NCI-H1436 treated with DMSO at 0.1 percent for 48 hours (cell line): ENCODE measurements at places on chromosomes 3 and 15.

DNA sequence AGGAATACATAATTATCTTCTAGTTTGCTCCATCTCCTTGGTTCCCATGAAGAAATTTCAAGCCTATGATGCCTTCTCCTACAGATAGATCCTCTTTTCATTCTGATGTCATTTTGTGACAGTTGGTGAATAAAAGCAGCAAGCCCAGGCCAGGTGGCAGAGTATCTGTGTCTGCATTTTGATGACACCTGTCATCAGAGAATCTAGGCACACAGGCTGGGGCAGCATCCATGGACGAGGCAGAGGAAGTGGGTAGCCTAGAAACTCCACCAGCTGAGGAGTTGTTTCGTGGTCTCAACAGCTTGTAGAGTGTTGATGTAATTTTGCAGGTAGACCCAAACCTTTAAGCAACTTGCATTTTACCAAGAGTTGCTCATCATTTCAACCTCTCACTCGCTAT lies 269.8 kb downstream of the FEZF2 start:
- no peak for DNase-seq

DNA sequence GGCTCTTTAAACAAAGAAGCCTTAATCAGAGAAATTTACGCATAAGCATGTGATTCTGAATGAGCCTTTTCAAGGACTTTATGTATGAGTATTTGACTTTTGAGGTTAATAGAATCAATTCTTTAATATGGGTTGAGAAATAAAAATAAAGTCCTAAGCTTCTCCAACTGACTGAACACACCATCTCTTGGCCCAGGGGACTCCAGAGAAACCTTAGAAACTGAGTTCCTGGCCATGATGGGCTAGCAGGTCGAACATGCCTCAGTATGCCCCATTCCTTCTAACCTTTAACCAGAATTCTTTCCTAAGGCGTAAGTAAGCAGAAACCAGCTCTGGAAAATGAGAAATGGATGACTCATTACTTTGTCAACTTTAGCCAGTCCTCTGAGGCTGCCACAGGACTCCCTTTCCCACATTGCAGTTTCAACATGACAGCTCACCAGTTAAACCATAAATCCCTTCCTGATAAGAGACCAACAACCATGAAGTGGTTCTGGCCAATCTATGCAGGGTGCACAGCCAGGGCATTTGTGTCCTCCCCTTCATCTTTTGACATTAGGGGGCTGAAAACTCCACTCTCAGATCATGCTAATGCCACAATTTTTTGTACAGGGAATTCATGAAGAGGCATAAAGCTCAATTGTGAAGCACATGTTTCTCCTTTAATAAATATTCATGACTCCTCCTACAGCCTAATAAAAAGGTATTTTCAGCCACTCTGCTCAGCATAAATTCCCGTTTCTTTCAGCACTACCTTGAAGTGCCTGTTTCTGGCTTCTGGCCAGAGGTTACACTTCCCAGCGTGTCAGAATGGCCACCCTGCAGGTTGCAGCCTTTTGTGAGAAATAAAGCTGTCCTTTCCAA lies 33.3 kb downstream of the TM4SF18 start:
- no peak for DNase-seq

DNA sequence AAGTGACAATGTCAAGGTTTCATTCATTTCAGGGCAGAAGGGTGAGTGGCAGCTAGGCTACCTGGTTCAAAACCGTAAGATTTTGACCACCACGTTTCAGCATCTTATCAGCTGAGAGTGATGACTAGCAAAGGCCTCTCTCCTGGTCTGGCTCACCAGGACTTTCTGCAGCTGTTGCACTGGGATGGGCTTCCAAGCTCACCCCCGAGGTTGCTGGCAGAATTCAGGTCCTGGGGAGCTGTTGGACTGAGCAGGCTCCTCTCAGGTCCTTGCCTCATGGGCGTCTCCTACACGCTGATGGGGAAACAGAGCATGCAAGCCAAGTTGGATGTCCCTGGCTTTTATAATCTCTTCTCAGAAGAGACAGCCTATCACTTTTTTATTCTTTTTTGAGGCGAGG lies 88.8 kb upstream of the RNU6-1 start:
- DNase-seq, result no peak

GRCh38 chr15:101150723-101151040 lies 101.2 kb downstream of the CHSY1 start:
- no peak for DNase-seq

DNA sequence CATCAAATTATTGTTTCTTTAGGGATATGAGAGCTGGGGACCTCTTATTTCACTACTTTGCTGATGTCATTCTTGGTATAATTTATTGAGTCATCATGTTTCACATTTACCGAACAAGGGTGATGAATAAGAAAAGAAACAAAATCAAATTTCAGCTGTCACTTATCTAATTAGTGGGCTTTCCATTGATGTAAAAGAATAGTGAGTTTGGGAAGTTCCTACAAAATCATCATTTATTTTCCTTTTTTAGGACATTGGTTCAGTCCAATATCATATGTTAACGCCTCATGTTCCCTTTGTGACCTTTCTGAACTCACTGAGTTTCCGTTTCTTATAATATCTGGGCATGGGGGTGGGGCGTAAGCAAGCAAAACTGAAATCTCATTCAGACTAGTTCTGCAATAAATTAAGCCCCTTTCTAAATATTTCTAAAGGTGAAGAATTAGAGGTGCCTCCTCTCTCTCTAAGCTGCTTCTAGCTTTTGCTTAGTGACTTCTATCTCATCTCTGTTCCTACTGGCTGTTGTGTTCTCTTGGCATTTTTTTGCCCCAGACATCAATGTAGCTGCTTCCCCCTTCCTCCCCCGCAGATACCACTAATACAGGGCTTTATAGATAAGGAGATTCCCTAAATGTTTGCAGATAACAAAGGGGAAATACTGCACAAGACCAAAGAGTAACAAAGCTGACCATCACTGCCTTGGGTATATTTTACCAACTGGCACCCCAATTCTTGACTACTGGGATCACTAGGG lies 238.0 kb upstream of the CTNNB1 start:
- DNase-seq, result no peak

- no peak for DNase-seq
Observed at GRCh38 chr3:24355806-24356205, 138.8 kb downstream of the THRB start.

GRCh38 chr3:53493963-53494791 lies at the start of gene CACNA1D:
Gene CACNA1D (plus strand): TSS chr3:53494611. CDS start chr3:53495167, 556 bp downstream.
- no peak for DNase-seq

DNA sequence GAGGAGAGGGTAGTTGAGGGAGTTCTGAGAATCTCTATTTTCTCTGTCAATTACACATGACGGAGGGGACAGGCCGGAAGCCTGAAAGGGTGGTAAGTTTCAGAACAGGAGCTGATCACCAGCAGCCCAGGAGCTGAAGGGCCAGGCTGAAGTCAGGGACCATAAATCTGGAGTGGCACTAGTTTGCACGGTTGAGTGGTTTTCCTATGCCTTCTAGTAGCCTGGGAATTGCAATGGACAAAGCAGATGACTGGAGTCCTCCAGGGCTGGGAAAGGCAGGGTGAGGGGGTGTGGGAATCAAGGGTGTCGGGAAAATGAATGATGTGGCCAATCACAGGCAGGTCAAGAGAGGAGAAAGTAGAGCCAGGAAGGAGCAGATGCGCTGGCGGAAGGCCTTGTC lies 72.5 kb downstream of the MAGEF1 start:
- DNase-seq, result no peak

DNA sequence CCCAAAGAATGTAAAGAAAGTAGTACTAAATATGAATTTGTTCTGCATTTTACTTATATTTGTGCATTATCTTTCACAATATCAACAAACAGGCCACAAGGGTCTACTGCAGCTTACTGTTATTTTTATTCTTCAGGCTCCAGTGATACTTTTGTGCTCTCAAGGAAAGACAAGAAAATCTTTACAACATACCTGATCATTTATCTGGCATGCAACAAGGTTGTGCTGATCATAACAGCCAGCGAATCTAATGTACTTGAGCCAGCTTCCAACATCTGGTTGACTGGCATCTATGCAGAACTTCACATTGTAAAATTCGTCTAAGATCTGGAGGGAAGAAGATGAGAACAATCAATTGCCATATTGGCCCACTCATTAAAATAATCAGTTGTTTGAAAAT lies 520.0 kb downstream of the MECOM start:
- no peak for DNase-seq

GRCh38 chr3:122915300-122916055 lies 112.1 kb downstream of the SEMA5B start:
- DNase-seq, result no peak

- DNase-seq, result no peak
Observed at GRCh38 chr3:25503898-25504301, 75.8 kb downstream of the RARB start.

GRCh38 chr3:123686251-123686650 lies 101.4 kb upstream of the HACD2 start:
- DNase-seq, result no peak

- DNase-seq, result no peak
Observed at GRCh38 chr15:51558411-51558810, 64.2 kb downstream of the DMXL2 start.

- DNase-seq, result no peak
Observed at GRCh38 chr3:127124120-127124519, 68.8 kb upstream of the PRR23E start.

GRCh38 chr3:8458238-8458661 lies 43.4 kb upstream of the LMCD1 start:
- DNase-seq, result no peak

DNA sequence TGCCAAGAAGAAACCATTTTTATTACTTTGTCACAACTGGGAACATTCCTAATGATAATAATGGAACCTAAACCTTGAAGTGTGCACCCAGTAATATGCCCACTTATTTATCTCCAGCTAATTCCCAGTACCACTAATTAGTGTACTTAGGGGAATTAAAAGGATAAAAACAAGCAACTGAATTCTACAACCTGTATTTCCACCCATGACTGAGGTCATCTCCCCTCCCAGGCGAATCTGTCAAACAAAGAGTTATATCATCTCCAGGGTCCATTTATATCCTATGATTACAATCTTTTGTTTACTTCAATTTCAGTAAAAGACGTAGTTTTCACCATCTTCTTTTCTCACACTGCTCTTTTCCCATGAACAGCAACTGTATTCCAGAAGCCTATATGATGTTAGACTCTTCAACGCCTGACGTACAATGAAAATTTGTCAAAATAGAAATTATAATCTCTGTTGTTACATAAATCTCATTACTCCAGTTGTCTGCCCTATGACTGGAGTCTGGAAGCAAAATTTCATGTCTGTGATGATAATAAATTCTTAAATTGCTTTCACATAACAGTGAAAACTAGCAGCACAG lies 177.6 kb downstream of the GOLIM4 start:
- no peak for DNase-seq

GRCh38 chr15:66269326-66270090 lies 16.0 kb upstream of the MEGF11 start:
- DNase-seq, result peak; percentile 69

- no peak for DNase-seq
Observed at GRCh38 chr3:23728601-23729117, 77.1 kb upstream of the UBE2E1 start.

- DNase-seq, result no peak
Observed at GRCh38 chr3:194087995-194088855, 47.7 kb upstream of the HES1 start.

DNA sequence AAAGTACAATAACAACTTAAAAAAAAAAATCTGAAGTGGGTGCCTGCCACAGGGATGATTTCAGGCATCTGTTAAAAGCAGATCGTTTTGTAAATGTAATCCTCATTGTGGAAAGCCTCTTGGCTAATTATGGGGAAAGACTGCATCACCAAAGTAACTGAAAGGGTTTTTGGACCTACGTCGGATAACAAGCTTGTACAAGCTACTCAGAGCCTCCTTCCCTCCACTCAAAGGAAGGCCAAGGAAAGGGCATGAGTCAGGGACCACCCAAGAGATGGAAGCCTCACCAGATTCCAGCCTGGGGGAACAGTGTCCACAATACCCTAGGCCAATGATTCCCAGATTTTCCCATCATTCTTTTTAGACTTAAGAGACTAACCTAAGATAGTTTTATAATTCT lies 84.3 kb downstream of the ATP1B3 start:
- DNase-seq, result no peak

DNA sequence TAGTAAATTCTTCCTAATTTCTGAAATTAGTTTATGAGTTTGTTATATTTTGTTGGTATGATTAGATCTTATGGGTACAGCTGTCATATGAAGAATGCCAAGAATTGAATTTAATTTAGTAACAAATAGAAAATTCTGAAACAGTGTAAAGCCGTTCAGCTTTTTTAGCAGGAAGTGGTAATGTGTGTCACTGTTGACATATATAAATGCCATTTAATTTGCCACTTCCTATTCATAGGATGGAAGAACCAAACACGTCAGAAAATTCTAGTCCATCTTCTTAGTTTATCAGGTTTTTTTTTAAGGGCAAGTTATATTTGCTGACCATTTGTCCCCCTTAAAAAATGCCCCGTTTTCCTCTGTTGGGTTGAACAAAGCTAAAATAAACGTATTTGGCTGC lies 43.0 kb downstream of the RAB8B start:
- DNase-seq, result no peak

DNA sequence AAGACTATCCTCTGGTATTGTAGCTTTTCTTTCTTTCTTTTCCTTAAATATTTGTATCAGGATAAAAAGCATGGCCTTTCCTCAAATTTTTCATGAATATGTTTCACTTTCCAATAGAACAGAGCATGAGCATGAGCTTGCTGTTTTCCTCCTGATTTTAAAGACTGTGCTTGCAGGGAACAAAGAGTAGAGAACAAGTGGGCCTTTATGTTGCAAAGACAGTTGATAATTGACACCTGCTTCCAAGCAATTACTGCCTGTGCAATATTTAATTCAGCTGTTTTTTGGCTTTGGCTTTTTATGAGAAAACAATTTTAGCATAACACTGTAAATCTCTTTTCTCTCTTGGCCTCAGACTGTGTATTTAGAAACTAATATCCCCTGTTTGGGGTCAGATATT lies 263.6 kb upstream of the AZI2 start:
- peak; percentile 24 for DNase-seq
